Smooth muscle cell of the brain vasculature (primary cell): ENCODE measurements at places on chromosomes 12 and 14.

DNA sequence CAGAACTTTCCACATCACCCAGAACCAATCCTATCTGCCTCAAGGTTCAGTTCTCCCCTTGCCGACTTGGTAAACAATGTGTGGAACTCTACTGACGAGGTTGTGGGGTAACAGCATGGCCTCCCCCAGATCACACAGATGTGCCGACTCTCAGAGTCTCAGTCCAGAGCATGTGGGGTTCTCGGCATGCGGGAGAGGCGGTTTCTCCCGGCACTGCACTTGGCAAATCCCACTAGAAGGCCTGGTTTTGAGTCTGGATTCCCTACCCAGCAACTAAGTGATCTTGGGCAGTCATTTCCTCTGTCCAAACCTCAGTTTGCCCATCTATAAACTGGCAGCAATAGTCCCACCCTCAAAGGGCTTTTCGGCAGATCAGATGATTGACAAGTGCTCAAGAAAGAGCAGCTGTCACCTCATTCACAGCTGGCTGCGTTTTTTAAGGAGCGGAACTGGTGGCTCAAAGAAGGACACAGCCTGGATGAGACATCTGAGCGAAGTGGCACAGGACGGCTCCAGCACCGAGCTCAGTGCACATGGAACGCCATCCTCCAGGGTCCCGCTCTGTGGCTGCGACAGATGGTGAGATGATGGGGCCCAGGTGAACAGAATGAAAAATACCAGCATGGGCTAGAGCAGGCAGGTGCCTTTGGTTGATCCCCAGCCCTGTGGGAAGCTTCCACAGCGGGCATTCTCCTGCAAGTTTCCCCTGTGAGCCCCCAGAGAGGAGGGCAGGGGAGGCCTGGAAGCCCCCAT lies 7.3 kb downstream of the TESC start:
- no peak for DNase-seq

GRCh38 chr12:15664491-15664890 lies 124.7 kb downstream of the EPS8 start:
- no peak for DNase-seq

DNA sequence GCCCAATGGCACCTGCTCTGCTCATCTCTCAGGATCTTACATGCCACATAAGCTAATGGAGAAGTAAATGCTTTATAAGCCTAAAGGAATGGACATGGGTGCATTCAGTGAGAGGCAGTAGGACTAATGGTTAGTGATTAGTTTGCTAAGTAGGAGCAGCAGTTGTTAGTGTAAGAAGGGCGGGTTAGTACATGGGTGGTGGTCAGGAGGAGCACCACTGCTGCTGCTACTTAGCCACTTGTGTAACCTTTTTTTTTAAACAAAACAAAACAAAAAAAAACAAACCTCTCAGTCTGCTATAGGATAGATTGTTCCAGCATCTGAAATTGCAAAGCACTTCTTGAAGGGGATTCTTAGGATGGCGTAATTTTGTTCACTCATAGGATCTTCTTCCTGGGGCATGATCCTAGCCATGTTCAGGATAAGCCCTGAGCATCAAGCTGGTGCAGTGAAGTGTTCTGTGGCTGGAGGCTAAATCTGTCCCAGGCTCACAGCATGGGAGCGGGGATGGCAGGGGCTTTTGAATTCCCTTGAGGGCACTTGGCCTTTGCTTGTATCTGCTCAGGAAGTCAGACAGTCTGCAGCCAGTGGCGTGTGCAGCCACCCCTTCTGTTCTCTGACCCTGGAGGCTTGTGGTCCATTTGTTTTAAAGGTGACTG lies 63.6 kb downstream of the CHST11 start:
- DNase-seq, result no peak

GRCh38 chr12:105267711-105268110 lies 31.7 kb upstream of the APPL2 start:
- no peak for DNase-seq

DNA sequence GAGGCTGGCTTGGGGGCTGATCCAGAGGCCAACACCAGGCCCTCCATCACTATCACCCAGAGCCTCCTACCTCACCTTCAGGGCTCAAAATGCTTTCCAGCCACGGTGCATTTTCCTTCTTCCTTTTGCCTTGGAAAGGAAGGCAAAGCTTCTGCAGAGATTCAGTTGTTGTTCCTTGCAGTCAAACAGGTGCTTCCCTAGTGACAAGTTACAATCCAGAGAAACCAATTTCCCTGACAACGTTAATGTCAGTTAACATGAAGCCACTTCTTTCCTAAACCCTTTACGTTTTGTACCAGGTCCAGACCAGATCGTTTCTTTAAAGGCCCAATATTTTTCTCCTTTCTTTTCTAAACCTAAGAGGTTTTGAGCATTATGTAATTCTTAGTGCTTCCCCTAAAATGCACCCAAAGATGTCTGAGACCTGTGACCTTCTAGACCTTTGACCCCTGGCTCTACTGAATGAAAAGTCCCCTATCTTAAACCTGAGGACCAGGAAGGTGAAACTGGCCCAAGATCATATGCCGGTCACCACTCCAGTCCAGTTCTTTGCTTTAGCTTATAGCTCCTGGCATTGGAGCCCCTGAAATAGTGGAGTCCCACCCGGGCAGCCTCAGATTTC lies 211.5 kb downstream of the SLC41A2 start:
- DNase-seq, result no peak

DNA sequence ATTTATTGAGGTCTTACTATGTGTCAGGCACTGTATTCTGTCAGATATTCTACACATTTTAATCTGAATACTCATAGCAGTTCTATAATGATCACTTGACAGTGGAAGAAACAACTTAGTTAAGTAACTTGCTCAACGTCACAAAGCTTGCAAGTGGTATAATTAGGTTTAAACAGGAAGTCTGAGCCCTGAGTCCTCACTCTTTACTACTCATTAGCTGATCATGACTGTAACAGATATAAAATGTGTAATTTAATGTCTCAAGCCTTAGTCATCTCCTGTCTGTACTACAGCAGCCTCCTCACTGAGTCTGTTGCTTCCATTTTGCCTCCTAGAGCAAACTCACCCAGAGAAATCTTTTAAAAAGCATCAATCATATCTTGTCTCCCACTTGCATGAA lies 38.9 kb downstream of the PPP4R4 start:
- no peak for DNase-seq
